Stimulated activated CD4-positive, alpha-beta T cell treated with anti-CD3 and anti-CD28 coated beads, Interleukin-15, amount 100 ng/mL, for 24 hours (primary cell): ENCODE measurements at places on chromosomes 3 and 15.
A peak's percentile ranks its signal among the peaks of the same experiment; 100 is the strongest.

DNA sequence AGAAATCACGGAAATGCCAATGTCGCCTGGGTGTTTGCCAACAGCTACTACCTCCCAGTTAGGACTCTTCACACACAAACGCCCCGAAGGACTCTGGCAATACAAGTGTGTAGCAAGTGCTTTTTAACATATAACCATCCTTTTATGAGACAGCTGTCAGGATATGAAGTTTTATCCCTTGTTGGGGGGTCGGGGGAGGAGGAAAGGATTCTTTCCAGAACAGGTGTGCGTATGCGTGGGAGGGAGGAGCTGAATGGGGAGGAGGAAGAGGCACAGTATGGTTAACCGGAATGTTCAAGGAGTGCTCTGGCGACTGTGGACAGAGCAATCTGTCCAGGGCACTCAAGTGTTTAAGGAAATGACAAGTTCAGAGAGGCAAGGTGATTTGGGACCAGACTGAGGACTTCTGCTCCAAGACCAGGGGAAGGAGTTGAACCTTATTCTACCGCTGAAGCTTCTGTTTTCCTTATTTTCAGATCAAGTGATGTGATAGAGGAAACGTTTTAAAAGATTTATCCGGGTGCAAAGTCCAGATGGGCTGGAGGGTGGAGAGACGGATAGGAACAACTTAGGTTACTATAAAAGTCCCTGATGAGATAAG lies 1.3 kb downstream of the TSPAN3 start:
- DNase-seq, result no peak

DNA sequence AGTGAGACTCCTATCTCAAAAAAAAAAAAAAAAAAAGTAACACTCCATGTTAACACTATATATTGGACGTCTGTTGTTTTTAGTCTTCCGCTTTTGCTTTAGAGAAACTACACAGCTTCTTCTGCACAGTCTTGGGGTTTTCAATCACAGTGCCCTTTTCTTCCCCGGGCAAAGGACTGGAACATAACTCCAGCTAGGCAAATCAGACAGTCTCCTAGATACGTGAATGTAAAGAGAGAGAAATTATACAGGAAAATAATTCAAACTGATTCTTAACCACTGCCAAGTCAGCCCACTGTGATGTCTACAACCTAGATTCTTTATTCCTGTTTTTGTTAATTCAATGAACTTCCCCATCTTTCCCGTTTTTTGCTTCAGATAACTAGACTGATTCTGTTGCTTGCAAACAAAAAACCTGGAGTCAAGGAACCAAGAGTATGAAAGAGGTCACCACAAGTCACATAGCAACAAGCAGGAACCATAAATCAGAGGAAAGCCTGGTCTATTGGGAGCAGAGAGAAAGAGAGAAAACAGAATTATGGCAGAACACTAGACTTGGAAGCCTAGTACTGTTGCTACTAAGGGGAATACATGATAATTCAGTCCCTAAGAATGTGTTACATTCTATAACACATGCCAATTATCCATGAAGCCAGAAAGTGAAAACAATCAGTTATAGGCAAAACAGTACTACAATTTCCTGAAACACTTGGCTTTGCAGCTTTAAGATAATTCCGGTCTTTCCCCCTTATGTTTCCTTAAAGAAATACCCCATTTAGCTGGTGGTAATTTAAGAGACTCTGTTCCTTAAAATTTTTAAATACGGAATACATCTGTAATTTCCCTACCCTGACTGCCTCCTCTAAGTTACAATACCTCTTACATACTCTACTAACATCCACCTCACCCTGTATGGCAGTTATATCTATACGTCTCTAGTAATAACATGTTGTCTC lies 63.1 kb downstream of the TBL1XR1 start:
- no peak for DNase-seq

DNA sequence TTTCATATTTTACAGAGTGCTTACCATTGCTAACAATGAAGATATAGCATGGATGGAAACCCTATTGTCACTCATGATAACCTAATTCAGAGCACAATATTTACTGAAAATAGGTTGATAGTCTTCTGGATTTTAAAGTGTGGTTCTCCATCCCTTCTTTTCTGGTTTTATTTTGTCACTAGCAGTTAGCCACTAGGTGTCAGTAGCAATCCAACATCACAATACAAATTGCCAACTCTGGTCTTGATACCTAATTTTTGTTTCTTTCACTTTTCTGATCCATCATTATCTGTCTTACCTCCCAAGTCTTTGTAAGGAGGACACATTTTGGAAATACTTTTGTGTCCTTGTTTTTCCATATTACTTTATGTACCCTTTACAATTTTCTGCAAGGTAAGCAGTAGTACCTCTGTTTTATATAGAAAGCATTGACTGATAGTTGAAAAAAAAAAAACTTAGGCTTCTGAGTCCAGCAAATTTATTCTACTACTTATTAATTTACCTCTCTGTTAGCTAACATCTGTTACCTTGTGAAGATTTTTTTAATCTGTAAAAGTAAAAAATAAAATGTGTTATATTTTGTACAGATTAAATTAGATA lies 28.3 kb upstream of the CRYBG3 start:
- no peak for DNase-seq

GRCh38 chr3:49270156-49270500 lies 6.9 kb downstream of the C3orf62 start:
- no peak for DNase-seq

- peak; percentile 66 for DNase-seq
These were observed 6.8 kb downstream of the CSK start for GRCh38 chr15:74788683-74789151.

DNA sequence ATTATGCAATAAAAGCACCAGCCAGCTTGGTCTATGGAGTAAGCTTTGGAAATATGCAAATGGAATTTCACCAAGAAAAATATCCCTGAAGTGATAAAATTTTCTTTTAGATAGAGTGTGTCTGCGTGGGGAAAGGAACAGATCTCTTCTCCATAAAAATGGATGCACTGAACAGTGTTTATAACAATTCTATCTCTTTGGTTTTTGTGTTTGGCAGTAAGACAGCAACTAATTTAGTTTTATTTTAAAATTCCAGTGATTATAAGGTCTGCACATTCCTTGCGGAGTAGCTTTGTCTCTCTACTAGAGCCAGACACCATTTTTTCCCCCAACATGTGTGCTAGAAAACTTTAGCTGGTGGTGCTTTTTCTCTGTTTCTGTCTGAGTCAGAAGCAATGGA lies 712.4 kb downstream of the GRM7 start:
- DNase-seq, result no peak

DNA sequence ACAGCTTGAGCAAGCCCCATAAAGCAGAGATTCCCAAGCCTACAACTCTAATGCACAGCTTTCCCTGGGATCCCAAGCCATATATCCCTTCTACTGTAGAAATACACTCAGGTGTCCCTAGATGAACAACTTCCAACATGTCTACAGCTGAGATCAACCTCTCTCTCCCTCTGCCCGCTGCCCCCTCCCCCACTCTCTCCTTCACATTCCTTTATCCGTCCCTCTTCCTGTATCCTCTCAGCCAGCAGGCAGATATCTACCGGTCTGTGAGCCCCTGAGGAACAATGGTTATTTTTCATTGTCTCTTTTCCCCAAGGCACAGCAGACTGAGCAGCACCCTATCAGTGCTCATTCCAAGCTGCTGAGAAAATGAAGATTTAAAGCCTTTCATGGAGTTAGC lies 138.6 kb downstream of the SUCLG2 start:
- DNase-seq, result no peak

- no peak for DNase-seq
These were observed 608.2 kb downstream of the NSUN3 start for GRCh38 chr3:94671078-94671477.

DNA sequence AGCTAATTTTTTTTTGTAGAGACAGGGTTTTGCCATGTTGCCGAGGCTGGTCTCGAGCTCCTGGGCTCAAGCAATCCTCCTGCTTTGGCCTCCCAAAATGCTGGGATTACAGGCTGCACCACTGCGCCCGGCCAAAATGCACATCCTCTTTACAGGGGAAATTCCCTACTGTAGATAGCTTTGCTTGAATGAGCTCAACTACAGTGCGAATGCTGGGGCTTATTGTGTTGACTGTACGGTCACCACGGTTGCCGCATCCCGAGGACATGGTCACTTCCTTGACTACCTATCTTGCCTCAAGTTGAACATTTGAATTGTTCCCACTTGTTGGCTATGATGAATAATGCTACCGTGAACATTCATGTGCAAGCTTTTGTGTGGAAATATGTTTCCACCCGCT lies 5.3 kb upstream of the MTFMT start:
- DNase-seq, result no peak

- DNase-seq, result no peak
These were observed 908.9 kb downstream of the TUSC7 start for GRCh38 chr3:117618462-117618861.

DNA sequence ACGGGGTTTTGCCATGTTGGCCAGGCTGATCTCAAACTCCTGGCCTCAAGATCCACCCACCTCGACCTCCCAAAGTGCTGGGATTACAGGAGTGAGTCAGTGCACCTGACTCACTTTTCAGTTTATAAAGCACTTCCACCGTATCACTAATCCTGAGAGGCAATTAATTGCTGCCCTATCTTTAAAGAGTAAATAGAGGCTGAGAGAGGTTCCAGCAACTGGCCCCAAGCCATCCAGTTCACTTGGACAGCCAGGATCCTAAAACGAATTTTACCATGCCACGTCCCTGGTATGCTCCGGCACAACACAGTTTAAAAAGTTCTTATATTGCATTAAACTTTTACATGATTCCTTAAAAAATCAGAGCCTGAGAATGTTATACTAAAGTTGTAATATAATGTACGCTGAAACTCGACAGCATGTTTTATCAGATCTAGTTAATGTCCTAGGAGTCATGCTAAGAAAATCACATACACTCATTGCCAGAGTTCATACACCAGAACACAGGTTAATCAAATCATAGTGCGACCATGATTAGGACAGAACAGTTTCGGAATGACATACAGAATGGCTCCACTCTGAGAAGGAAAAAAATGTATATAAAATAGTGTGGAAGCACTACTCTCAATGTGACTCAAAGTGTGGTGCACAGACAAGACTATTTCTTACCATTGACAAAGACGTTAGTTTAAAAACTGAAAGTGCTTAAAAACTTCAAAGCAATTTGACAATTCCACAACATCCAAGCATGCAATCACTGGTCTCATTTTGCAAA lies 125.4 kb downstream of the ULK4 start:
- DNase-seq, result peak; percentile 16

DNA sequence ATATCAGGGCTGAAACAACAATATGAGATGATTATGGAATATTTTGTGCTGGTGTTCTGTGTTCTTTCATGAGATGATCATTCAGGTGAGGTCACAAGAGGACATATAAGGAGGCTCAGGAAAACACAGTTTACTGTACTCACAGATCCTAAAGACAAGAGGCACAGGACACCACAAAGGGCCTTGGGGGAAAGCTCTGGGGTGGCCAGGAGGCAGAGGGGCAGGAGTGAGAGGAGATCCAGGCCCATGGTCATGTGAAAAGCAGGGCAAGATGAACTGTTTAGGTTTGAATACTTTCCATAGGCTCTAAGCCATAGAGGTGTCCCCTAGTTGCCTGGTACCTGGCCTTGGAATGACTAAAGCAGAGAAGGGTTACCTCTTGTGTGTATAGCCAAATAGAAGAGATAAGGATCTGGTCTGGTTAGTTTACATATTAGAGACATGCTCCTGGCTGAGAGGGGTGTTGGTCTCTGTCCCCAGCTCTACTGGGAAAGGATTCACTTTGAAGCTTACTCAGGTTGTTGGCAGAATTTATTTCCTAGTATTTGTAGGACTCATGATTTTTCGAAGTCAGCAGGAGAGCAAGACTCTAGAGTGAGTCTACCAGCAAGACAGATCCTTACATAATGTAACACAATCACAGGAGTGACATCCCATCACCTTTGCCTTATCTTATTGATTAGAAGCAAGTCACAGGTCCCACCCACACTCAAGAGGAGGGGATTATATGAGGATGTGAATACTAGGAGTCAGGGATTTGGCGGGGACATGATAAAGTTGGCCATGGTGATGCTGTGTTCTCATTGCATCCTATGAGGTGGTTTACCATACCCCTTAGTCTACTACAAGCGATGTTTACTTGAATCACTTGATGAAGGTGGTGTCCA lies 11.3 kb upstream of the TM4SF1 start:
- no peak for DNase-seq

DNA sequence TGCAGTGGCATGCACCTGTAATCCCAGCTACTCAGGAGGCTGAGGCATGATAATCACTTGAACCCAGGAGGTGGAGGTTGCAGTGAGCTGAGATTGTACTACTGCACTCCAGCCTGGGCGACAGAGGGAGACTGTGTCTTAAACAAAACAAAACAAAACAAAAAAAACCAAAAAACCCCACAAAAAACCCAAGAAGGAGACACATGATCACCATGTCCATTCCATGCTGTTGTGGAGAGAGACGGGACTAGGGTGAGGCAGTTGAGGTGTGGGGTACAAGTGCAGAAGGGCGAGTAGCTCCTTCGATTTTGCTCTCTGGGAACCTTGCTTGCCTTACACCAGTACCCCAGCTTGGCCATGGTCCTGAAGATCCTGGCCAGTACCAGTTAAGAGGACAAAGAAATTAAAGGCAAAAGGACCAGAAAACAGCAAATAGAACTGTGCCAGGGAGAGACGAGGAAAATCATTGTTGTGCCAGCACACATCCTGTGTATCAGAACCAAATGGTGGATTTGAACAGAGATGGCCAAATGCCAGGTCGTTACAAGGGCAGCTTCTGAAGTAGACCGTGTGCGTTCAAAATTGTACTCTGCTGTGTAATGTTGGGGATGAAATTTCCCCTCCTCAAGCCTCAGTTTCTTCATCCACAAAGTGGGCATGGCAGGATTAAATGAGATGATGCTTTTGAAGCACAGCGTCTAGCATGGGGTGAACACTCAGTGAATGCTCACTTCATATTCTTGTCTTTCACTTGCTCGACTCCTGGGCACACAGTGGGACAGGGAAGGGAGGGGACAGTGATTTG lies 42.9 kb upstream of the CTSH start:
- no peak for DNase-seq

- no peak for DNase-seq
These were observed 739.2 kb downstream of the VGLL3 start for GRCh38 chr3:86251781-86252180.

DNA sequence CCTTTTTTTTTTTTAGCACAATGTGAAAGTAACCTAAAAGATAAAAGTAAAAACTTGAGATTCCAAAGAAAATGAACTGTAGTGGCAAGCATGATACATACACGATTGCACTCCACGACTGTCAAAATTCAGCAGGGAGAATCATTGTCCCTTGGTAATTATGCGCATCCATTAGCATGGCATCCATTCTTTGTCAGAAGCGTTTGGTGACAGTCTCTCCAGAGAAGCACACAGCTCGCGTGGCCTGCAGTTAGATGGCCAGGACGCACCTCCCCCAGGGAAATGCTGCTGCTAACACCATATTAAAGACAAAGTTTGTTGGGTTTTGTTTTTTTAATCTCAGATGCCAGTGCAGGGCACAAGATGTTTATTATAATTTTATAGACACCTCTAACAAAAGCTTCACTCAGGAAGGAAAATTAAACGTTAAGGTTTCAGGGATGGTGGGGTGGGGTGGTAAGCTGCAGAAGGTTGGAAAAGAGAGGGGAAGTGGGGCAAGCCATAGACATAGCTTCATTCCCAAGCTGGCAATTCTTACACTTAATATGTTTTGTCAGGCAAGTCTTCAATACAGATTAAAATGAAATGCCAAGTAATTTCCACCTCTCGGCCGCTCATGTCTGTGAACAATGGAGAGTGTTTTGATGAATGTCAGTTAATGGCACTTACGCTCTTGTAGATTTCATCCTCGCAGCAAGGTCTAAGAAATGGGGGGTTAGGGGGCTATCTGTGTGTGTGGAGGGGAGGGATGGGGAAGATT lies 142.8 kb upstream of the TOPAZ1 start:
- no peak for DNase-seq
